ENCODE measurements at places on chromosomes 7 and 10.

DNA sequence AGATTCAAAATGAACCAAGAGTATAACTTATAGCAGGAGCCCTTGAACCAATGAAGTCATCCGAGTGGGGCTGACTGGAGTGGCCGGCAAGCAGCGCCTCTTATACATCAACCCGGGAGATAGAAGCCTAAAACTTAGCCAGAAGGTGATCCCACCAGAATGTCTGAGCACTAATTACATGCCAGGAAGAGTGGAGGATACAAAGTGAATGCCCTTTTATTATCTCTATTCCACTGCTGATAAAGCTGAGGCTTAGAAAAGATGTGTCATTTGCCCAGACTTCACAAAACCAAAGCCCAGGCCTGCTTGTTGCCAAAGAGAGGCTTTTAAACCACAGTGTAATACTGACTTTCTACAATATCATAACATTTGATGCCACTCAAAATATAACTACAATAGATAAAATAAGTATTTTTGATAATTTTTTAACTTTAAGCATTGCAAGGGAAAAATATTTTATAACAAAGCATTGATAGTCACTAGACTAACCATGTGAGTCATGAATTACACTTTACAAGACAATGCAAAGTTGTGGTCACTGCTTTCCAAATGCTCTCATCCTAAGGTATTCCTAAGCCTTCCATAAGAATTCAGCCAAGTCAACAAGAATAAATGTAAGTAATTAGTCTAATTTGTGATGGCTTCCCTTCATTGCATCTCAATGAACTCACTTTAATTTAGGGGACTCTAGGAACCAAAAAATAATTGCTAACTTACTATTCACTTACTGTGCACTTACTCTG is 58.6 kb upstream of the ARID5B start:
- H3K36me3 ChIP-seq, result no peaks in the 10 kb centered on the region
- no peak for DNase-seq
- H3K4me3 ChIP-seq, result no peak overlapping the region
- H3K27ac ChIP-seq, result no peak overlapping the region

- H3K27me3 ChIP-seq, result no peaks in the 10 kb centered on the region
- H3K27ac ChIP-seq, result no peak overlapping the region
- peaks cover 45% of the 10 kb centered on the region for H3K36me3 ChIP-seq
Observed at GRCh38 chr7:149257146-149257545, 4.8 kb upstream of the ZNF783 start.

GRCh38 chr7:45217358-45217757 is 59.8 kb downstream of the RAMP3 start:
- no peak overlapping the region for H3K27ac ChIP-seq
- no peaks in the 10 kb centered on the region for H3K4me1 ChIP-seq
- no peaks in the 10 kb centered on the region for H3K36me3 ChIP-seq

DNA sequence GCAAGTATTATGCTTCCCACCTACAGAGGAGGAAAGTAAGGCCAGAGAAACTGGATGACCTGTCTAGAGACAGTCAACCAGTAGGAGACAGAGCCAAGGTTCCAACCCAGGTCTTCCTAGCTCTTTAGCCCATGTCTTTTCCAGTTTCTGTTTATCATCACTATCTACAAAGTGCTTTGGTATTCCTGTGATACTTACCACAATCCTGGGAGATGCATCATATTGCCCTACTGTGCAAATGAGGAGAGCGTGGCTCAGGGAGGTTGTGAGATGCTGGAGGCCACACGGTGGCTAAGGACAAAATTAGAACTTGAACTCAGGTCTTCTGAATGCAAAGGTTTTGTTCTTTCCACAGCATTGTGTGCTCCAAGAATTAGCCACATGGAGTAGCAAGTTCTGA is 11.2 kb upstream of the PLEKHA1 start:
- no peaks in the 10 kb centered on the region for H3K27me3 ChIP-seq
- H3K27ac ChIP-seq, result no peak overlapping the region
- peaks cover 11% of the 10 kb centered on the region for H3K4me1 ChIP-seq

GRCh38 chr7:144997512-144997911 is 161.7 kb upstream of the TPK1 start:
- no peaks in the 10 kb centered on the region for H3K27me3 ChIP-seq
- no peak overlapping the region for H3K4me3 ChIP-seq
- no peaks in the 10 kb centered on the region for H3K4me1 ChIP-seq
- no peak overlapping the region for H3K27ac ChIP-seq
- no peaks in the 10 kb centered on the region for H3K36me3 ChIP-seq
- no peak for DNase-seq

DNA sequence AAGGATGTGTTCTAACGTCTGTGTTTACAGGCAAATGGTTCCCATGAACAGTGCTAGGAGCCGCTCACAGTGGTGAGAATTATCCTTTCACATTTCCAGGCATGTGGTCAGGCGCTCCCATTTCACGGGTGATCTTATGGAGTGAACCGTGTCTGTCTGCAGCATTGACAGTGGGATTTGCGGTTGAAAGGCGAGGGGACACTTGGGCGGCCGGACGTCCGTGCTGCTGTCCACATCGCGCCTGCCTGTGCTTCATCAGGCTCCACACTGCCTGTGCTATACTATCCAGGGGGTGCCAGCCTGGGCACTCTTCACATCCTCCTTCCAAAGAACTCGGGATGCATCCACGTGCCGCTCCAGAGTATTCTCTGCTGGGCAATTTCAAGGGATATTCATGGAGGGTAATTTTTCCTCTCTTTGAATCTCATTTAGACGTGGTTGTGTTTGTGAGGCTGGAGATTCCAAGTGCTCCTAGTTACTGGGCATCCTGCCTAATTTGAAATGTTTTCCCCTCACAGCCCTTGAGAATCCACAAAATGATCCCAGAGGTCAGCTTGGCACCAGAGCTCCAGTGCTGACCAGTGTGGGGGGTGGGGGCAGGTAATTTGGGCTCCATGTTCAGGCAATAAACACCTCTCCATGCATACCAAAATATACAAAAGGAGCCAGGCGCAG is 61.9 kb upstream of the EBF3 start:
- H3K27me3 ChIP-seq, result peaks cover 4% of the 10 kb centered on the region
- H3K4me1 ChIP-seq, result no peaks in the 10 kb centered on the region
- no peak for DNase-seq
- H3K27ac ChIP-seq, result no peak overlapping the region
- no peaks in the 10 kb centered on the region for H3K36me3 ChIP-seq

GRCh38 chr10:78597796-78598555 is 470.8 kb upstream of the ZMIZ1 start:
- no peaks in the 10 kb centered on the region for H3K27me3 ChIP-seq
- H3K4me3 ChIP-seq, result no peak overlapping the region
- H3K36me3 ChIP-seq, result no peaks in the 10 kb centered on the region
- no peak overlapping the region for H3K27ac ChIP-seq

DNA sequence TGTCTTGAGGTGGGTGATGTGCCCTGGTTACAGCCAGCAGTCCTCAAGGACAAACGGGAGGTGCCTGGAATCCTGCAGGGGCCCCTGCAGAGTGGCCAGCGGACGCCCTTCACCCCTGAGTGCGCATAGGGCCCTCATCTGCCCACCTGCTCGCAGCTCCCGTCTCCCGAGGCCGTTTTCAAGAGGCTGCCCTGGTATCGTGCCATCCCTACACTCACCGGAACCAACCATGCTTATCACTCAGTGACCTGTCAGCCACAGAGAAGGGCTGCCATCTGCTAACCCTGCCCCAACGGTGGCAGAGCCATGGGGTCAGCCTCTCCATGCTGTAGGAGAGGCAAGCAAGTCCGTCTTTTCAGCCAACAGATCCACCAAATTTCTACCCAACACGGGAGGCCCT is 122.0 kb downstream of the FAM53B start:
- peaks cover 30% of the 10 kb centered on the region for H3K4me1 ChIP-seq
- H3K27me3 ChIP-seq, result no peaks in the 10 kb centered on the region
- no peak overlapping the region for H3K4me3 ChIP-seq
- H3K36me3 ChIP-seq, result peaks cover 9% of the 10 kb centered on the region

DNA sequence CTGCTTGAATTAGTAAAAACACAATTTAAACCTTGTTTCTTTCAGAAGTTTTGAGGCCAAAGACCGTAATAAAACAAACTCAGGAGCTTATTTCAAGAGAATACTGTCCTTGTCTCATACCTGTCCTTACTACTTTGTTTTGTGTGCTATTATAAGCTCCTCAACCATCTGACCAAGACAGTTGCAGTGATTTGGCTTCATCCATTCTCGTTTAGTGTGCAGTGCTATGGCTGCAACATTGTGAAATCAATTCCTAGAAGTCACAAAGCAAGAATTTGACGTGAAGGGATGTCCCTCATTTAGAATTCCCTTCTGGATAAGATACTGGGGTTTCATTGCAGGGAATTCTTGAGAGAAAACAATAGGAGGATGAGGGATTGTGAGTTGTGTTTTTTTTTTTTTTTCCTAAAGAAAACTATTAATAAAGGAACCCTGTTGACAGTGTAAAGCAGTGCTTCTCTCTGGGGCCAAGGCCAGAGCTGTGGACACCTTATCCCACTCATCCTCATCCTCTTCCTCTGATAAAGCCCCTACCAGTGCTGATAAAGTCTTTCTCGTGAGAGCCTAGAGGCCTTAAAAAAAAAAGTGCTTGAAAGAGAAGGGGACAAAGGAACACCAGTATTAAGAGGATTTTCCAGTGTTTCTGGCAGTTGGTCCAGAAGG is at the start of gene OIT3:
Gene OIT3 (plus strand): TSS at position 604 of the 663 bp plus-strand sequence. CDS start 60 bp downstream, outside the sequence.
- H3K36me3 ChIP-seq, result peaks cover 3% of the 10 kb centered on the region
- H3K27me3 ChIP-seq, result peaks cover 5% of the 10 kb centered on the region
- no peak within 1 kb of the TSS for H3K27ac ChIP-seq

GRCh38 chr7:155980841-155981240 is 168.6 kb upstream of the SHH start:
- peaks cover 15% of the 10 kb centered on the region for H3K27me3 ChIP-seq
- no peak overlapping the region for H3K4me3 ChIP-seq
- no peaks in the 10 kb centered on the region for H3K36me3 ChIP-seq
- no peaks in the 10 kb centered on the region for H3K4me1 ChIP-seq
- no peak for DNase-seq

DNA sequence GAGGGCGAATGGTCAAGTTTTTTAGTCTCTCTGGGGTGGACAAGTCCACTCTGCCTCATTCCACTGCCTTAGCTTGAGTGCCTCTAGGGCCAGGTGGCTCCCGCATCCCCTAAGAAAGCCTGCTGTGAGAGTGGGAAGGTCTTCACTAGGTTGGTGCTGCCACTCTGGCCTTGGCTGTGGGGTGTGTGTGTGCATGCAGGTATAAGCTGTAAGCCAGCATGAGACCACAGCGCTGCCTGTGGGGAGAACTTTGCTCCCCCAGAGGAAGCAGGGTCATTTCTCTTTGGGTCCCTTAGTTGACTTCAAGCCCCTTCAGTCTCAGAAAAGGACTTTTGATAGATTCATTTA is 25.5 kb upstream of the PCBD1 start:
- no peak for DNase-seq
- H3K36me3 ChIP-seq, result no peaks in the 10 kb centered on the region
- H3K27me3 ChIP-seq, result no peaks in the 10 kb centered on the region
- H3K27ac ChIP-seq, result no peak overlapping the region
- H3K4me1 ChIP-seq, result no peaks in the 10 kb centered on the region
- no peak overlapping the region for H3K4me3 ChIP-seq

GRCh38 chr10:115624448-115624847 is 531.3 kb downstream of the ATRNL1 start:
- no peak for DNase-seq
- no peaks in the 10 kb centered on the region for H3K36me3 ChIP-seq
- peaks cover 2% of the 10 kb centered on the region for H3K4me1 ChIP-seq
- H3K27ac ChIP-seq, result no peak overlapping the region

GRCh38 chr10:132331601-132332432 is at the start of gene LRRC27:
Gene LRRC27, plus strand, starts transcription at chr10:132332193. Its CDS starts 1,332 bp downstream, at chr10:132333525.
- peak within 1 kb of the TSS; percentile 84 for H3K4me3 ChIP-seq
- peaks cover 5% of the 10 kb centered on the region for H3K36me3 ChIP-seq
- peak; percentile 97 for DNase-seq
- H3K27ac ChIP-seq, result peak within 1 kb of the TSS; percentile 69
- H3K4me1 ChIP-seq, result peaks cover 22% of the 10 kb centered on the region

GRCh38 chr10:129893104-129894089 is 70.7 kb downstream of the EBF3 start:
- H3K27ac ChIP-seq, result no peak overlapping the region
- H3K4me1 ChIP-seq, result peaks cover 25% of the 10 kb centered on the region
- no peak overlapping the region for H3K4me3 ChIP-seq
- H3K36me3 ChIP-seq, result no peaks in the 10 kb centered on the region
- no peak for DNase-seq
- no peaks in the 10 kb centered on the region for H3K27me3 ChIP-seq

- H3K27me3 ChIP-seq, result no peaks in the 10 kb centered on the region
- H3K4me3 ChIP-seq, result no peak overlapping the region
- DNase-seq, result no peak
- peaks cover 4% of the 10 kb centered on the region for H3K4me1 ChIP-seq
Observed at GRCh38 chr7:93914581-93915066, 6.9 kb upstream of the GNG11 start.

- DNase-seq, result no peak
- peaks cover 7% of the 10 kb centered on the region for H3K36me3 ChIP-seq
- peaks cover under 1% of the 10 kb centered on the region for H3K4me1 ChIP-seq
- H3K4me3 ChIP-seq, result no peak overlapping the region
- H3K27ac ChIP-seq, result no peak overlapping the region
- H3K27me3 ChIP-seq, result no peaks in the 10 kb centered on the region
Observed at GRCh38 chr7:127909424-127910152, 121.6 kb downstream of the LRRC4 start.

GRCh38 chr7:118040562-118040961 is 143.4 kb upstream of the LSM8 start:
- H3K27ac ChIP-seq, result no peak overlapping the region
- no peak for DNase-seq
- no peaks in the 10 kb centered on the region for H3K4me1 ChIP-seq
- no peak overlapping the region for H3K4me3 ChIP-seq
- no peaks in the 10 kb centered on the region for H3K36me3 ChIP-seq

DNA sequence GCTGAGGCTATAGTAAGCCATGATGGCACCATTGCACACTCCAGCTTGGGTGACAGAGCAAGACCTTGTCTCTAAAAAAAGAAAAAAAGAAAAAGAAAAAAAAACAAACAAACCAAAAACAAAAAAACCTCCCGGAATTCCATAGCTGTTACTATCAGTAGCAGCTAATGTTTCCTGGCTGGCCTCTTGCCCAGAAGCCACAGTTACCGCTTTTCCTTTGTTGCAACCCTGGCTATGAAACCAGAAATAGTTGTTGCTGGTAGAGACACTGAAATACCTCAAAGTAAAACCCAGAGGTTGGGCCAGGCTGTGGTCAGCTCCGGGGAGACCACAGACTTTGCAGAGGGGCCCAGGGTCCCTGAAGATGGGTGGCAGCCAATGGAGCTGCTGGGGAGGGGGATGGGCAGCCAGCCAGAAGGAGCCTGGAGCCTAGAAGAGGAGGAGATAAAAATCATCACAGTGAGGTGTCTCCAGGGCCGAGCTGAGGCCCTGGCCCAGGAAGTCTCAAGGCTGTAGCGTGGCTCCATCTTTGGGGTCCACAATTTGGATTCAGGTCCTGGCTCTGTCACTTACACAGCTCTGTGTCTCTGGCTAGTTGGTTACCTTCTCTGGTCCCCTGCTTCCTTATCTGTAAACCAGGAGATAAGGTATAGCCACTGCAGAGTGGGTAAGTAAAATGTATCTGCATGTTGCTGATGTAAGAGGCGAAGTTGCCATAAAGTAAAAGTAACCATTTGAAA is 3.4 kb upstream of the CHST12 start:
- H3K27me3 ChIP-seq, result no peaks in the 10 kb centered on the region
- H3K27ac ChIP-seq, result peak overlapping the region; percentile 32
- no peak overlapping the region for H3K4me3 ChIP-seq
- H3K4me1 ChIP-seq, result peaks cover 16% of the 10 kb centered on the region
- peaks cover 2% of the 10 kb centered on the region for H3K36me3 ChIP-seq
- no peak for DNase-seq

GRCh38 chr10:24759672-24760071 is 36.0 kb upstream of the ARHGAP21 start:
- no peak overlapping the region for H3K27ac ChIP-seq
- H3K36me3 ChIP-seq, result no peaks in the 10 kb centered on the region
- H3K27me3 ChIP-seq, result no peaks in the 10 kb centered on the region
- H3K4me1 ChIP-seq, result peaks cover 4% of the 10 kb centered on the region
- no peak overlapping the region for H3K4me3 ChIP-seq

All from neuronal stem cell (in vitro differentiated cells).